ENCODE measurements at places on chromosomes 11 and 22.

- DNase-seq: no peak
These were observed 43.5 kb upstream of the KCNJ11 start for GRCh38 chr11:17432002-17432401.

DNA sequence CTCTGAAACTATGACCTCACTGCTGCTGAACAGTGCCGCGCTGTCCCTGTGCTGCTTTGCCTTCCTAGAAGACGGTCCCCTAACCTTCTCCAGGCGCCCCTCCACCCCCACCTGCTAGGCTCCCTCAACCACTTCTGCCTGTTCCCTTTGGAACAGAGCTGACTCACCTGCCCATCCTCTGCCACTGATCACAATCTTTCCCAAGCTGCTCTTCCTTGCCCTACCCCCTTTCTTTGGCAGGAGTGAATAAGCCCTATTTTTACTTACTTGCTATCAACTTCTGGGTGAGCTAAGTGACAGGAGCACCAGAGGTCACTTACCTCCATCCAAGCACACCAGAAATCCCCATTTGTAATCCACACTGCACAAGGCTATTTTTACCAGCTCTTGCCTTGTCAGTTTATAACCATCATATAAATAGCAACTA lies 116.0 kb upstream of the BID start:
- DNase-seq: no peak

GRCh38 chr11:46520971-46521745 lies 72.7 kb downstream of the AMBRA1 start:
- DNase-seq: no peak

GRCh38 chr22:46563381-46564083 lies 26.1 kb upstream of the CELSR1 start:
- DNase-seq: peak; percentile 75

DNA sequence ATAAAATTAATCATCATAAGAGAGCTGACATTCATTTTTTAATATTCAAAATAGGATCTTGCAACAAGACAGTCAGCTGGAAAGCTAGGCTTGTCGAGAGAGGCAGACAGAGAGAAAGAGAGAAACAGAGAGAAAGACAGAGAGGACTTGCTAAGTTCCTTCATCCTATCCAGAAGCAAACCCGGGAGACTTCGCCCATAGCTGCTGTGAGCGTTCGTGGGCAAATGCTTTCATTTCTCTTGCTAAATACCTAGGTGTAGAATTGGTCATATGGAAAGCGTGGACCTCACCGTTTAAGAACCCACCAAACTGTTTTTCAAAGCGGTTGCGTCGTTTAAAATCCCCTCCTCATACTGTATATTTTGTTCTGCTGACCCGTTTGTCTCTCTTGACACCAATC lies 25.3 kb upstream of the KRTAP5-6 start:
- DNase-seq: no peak

DNA sequence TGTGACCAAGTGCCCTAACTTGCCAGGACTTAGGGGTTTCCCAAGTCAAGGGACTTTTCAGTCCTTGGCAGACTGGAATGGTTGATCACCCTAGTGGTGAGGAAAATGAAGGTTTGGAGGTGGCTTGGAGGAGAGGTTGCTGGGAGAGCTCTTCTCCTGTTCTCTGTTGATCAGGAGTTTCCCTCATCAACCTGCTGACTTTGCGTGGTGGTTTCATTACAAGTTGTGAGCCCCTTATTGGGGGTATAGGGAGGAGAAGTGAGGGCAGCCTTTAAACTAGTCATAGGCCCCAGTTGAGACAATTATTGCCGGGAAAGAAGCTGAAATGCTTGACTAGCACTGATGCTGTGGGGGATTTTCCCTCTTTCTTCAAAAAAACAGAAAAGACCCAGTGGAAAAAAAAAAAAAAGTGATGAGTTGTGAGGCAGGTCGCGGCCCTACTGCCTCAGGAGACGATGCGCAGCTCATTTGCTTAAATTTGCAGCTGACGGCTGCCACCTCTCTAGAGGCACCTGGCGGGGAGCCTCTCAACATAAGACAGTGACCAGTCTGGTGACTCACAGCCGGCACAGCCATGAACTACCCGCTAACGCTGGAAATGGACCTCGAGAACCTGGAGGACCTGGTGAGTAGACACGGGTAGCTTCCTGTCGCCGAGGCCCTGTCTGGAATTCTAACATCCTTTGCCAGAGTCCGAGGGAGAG lies at the start of gene CXCR5:
Gene CXCR5 (plus strand): TSS at position 525 of the 704 bp plus-strand sequence. CDS start 50 bp downstream, at position 575.
- DNase-seq: peak; percentile 49

DNA sequence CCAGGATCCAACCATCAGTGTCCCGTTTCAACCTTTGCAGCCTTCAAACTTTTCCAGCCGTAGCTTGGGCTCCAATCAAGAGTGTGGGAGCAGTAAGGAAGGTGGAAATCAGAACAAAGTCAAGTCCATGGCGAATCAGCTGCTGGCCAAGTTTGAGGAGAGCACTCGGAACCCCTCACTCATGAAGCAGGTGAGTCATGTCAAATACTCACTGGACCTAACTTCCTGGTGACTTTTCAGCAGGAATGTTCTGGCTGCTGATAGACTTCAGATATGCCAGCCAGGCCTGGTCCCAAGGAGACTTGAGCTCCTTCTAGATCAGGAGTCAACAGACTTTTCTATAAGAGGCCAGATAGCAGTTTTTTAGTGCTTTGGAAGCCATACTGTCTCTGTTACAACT lies 129.0 kb downstream of the MICAL2 start:
- no peak for DNase-seq

DNA sequence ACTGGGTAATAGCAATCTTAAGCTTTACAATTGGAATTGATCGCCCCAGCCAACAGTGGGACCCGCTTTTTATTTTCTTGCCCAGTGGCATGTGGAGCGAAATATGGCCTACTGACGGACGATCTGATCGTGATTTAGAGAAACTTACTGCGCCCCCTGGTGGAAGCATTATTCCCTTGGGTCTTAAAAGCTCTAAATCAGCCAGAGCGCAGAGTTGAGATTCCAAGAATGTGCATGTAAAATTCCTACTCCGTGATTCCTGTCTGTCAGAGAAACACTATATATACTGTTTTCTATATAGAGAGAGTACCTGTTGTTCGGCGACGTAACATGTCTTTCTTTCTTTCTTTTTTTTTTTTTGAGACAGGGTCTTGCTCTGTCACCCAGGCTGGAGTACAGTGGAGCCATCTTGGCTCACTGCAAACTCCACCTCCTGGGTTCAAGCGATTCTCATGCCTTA lies 3.7 kb upstream of the DPF2 start:
- DNase-seq: peak; percentile 86

Measured in activated CD4-positive, alpha-beta T cell treated with anti-CD3 and anti-CD28 coated beads, Interleukin-2, Interleukin-4, amounts not matched to agents 100 ng/mL and 50 ng/mL, durations not matched to agents 16 hours and 8 hours (primary cell).